ENCODE measurements at places on chromosomes 11 and 22.

DNA sequence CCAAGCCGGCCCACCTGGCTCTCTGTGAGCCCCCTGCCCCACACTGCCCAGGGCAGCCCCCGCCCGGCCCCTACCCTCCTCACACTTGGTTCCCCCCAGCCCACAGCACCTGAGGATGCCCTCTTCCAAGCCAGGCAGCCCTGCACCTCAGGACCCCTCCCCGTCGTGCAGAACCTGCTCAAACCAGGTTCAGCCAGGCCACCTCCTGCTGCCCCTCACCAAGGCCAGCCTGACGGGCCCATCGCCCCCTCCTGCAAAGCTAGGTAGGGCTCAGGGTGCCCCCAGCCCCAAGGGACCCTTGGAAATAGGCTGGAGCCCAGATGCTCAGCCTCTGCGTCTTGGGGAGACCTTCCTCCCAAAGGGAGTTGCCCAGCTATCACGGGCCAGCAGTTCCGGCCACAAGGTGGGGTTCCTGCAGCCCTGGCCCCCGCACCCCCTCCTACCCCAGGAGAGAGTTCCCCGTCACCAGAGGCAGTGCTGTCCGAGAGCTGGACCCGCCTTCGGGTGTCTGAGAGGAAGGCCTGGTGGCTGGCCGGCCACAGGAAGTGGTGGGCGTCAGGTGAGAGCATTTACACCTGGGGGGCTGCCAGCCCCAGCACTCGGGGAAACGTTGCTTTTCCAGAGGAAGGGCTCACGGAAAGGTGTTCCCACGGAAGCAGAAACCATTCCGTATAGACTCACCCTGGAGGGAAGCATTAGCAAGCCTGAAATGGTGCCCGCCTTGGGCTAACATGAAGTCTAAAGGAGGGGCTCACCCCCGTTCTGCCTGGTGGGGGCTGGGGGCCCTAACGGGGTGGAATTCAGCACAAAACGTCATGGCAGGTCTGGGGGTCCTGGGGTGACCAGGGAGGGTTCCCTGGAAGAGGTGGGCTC is 3.2 kb upstream of the SYT8 start:
- no peak for DNase-seq

DNA sequence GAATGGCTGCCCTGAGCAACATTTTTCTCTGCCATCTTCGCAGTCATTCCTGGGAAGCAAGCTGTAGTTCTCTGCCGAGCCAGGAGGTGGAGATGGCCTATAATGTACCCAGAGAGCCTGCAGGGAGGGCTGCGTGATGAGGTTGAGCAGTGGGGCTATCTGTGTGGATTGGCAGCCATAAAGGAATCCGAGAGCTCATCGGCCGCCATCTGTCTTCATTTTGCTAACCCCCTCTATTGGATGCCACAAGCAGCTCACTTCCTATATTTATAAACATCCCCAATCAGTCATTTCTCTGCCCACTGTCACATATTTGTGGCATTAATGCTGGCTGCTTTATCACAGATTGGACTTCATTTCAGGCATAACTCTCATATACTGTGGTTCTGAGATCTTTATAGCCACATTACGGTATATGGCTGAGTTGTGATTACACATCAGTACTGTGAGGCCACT is 209.5 kb downstream of the NTM start:
- peak; percentile 96 for DNase-seq

- DNase-seq: no peak
Observed at GRCh38 chr11:10902301-10903063, 44.6 kb upstream of the ZBED5 start.

DNA sequence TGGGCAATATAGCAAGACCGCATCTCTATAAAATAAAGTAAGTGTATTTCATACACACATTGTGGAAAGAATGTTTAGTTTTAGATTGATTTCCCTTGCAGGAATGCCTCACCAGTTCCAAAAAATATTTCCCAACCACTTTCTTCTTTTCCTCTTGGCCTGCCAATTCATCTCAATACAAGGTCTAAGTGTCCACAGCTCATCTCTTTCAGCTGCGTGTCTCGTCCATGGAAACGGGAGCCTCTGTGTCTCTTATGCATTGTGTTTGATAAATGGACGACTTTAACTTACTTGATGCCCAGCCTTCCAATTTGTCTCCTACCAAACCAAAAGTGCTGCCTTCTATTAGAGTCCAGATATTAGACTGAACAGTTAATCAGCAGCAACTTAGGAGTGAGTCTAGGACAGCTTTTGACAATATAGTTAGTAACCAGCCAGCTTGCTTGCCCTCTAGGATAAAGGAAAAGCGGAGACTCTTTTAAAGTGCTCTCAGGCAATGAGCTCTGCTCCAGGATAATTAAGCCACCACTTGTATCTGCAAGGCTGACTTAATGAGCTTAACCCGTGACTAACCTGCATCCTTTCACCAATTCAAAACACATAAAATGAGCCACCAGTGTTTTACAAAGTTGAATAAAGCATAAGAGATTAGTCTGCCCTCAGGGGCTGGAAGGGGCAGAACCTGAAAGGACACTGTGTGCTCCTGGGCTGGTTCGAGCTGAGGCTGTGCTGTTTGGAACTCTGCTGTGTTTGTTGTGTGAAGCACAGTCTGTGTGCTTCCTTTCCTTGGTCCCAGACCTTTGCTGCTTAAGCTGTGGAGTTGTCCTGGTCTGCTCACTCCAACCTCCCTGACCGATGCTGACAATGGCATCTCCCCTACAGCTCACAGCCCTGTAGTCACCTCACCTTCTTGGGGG is 27.5 kb downstream of the FBXO7 start:
- DNase-seq: no peak

DNA sequence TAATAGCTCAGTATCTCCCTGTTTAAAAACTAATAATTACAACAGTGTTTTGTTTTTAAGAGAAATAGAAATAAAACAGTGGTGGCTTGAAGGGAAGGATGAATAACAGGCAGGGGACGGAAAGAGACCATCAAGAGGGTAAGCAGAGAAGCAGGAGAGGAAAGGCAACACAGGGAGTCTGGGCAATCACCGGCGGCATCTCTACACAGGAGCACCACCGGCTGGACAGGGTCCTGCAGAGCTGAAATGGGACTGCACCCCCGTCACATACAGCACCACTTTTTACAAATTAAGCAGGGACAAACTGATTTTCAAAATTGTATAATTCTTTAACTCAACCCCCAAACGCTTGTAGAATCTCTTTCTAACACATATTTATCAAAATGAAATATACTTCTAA is 18.4 kb downstream of the PHF21A start:
- DNase-seq: no peak

GRCh38 chr11:68584991-68585524 is 99.3 kb upstream of the GAL start:
- DNase-seq: peak; percentile 2

- no peak for DNase-seq
Observed at GRCh38 chr22:47484960-47485569, 722.6 kb downstream of the TBC1D22A start.

DNA sequence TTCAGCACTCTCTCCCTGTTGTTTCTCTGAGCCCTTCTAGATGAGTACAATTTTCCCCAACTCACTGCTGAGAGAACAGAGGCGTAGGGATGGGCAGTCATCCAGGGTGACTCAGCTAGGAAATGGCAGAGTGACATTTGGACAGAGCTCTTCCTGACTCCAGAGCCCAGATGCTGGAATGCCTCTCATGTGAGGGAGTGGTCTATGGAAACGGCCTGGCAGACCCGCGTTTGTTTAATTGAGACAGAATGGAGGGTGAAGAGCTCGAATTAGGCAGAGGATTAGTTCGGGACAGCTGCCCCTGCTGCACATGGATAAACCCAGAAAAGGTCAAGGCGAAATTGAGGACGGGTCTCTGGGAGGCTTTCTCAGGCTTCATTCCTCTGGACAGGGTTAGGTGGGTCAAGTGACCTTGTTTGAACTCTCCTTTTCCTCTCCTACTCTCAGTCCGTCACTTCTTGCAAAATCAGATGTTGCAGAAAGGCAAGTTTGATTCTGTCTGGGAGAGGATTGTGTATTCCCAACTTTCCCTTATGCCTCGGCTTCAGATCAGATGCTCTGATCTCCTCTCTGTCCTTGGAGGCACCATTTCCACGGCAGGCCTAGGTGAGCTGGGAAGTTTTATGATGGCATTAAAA is 7.6 kb upstream of the LMO2 start:
- DNase-seq: peak; percentile 86

DNA sequence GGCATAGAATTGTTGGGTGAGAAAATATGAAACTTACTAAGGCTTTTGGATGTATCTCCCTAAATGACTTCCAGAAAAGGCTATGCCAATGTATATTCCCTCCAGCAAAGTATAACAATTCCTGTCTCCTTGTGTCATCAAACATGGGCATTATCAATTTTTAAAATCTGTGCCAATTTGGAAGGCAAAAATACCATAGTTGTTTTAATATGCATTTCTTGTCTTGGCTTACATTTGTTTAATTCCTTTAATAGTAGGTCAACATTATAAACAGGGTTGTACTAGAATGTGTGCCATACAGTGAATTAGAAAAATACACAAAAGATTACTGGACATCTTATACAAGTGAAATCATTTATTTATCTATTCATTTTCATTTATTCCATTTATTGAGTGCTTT is 41.6 kb downstream of the DCUN1D5 start:
- DNase-seq: no peak

DNA sequence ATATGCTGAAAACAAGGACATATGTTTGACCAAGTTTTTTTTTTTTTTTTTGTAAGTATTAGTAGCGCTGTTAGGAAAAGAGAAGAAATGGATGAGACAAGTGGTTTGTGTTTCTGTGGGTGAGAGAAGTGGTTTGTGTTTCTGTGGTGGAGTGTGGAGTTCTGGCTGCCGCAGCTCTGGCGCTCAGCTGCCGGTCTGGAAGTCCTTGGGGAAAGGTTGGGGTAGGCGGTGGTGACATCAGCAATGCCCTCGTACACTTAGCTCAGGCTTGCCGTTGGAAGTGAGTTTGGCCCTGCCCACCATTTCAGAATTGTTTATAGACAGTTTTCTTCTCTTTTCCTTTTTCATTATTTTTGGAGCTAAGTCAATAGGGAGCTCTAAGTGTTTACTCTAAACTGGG is 116.6 kb downstream of the TBC1D22A start:
- peak; percentile 21 for DNase-seq

DNA sequence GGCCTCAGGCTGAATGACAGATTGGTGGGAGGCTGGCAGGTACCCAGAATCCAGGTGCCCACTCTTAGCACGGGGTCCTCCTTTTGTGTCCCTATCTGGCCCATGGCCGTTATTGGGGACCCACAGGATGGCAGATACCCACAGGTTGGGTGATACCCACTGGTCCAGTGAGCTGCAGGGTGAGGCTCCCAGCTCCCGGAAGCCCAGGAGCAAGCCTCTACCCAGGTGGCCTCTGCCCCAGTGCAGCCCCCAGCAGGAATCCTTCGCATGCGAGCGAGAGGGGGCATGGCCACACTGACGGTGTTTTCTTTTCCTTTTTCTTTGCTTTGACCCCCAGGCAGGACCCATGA is 116.1 kb downstream of the PHF21B start:
- DNase-seq: no peak

DNA sequence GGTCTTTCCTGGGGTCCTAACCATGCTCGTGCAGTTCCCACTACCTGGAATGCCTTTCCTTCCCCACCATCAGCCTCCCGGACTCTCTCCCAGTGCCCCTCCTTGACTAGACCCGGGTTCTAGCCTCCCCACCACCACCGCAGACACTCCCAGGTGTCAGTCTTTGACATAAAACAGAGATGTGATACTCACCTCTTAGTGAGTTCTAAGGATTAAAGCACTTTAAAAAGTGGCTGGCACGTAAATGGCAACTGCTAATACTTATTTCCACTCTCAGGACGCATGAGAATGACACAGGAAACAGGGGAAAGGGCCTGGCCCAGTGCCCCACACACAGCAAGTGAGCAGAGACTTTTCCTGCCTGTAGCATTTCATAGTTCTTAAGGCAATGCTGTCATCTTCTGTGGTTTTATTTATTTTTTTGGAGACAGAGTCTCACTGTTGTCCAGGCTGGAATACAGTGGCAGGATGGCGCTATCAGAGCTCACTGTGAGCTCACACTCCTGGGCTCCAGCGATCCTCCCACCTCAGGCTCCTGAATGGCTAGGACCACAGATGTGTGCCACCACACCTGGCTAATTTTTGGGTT is 1.9 kb upstream of the SLC25A45 start:
- peak; percentile 33 for DNase-seq

DNA sequence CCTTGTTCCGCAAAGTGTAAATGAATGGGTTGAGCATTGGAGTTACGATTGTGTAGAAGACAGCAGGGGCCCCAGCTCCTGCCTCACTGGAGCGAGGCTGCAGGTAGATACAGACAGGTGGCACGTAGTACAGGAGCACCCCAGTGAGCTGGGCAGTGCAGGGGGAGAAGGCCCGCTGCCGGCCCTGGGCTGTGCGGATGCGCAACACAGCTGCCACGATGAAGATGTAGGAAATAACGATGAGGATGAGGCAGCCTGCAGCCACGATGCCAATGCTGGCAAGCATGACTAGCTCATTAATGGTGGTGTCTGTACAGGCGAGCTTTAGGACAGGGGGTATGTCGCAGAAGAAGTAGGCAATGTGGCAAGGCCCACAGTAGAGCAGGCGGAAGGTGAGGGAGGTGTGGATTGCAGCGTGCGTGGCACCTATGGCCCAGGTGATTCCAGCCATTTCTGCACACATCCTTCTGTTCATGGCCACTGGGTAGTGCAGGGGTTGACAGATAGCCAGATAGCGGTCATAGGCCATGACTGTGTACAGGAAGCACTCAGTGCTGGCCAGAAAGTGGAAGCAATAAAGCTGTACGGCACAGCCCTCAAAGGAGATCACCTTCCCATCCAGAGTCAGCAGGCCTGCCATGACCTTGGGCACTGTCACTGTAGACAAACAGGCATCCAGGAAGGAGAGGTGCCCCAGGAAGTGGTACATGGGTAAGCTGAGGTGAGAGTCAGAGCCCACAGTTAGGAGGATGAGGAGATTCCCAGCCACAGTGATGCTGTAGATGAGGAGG is 616 bp downstream of the OR10S1 start:
- no peak for DNase-seq

- DNase-seq: no peak
Observed at GRCh38 chr11:77090046-77090372, 12.6 kb upstream of the OMP start.

DNA sequence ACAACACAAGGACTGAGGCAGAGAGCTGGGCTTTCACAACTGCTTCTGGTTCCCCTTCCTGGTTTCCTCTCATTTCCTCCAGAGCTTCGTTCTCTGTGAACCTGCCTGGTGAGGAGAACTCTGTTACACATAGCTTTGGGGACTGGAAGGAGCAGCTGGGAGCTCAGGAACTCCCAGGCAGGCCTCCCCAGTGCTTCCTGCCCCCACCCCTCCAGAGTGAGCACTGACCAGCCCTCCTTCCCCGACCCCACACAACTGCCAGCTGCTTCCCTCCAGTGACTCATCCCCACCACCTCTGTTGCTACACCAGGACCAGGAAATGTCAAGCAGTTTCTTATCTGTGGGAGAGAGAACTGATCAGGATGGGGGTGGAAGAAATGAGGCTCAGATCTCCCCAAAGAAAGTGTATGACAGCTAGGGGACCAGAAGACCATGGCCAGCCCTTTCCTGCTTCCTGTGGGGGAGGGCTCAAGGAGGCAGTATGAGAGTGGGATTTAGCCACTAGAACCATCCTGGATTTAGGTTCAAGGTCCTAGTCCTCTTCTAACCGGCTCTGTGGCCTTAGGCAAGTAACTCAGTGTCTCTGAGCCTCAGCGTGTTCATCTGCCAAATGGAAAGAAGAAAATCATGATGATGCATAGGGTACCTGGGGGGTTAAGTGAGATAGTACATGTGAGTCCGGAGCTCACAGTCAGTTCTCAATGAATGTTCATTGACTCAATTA is 4.5 kb upstream of the TP53I11 start:
- peak; percentile 77 for DNase-seq

All from fibroblast of skin of right biceps (primary cell).